Esophagus squamous epithelium (tissue), 5 donors: ENCODE measurements at places on chromosomes 13 and 19.

- DNase-seq, result no peak
Measured at GRCh38 chr13:40432018-40432978, 234.1 kb downstream of the FOXO1 start.

- no peak for DNase-seq
Measured at GRCh38 chr13:26071691-26072090, 19.9 kb upstream of the SHISA2 start.

GRCh38 chr13:45681113-45681512 lies 21.0 kb upstream of the CBY2 start:
- DNase-seq, result no peak

DNA sequence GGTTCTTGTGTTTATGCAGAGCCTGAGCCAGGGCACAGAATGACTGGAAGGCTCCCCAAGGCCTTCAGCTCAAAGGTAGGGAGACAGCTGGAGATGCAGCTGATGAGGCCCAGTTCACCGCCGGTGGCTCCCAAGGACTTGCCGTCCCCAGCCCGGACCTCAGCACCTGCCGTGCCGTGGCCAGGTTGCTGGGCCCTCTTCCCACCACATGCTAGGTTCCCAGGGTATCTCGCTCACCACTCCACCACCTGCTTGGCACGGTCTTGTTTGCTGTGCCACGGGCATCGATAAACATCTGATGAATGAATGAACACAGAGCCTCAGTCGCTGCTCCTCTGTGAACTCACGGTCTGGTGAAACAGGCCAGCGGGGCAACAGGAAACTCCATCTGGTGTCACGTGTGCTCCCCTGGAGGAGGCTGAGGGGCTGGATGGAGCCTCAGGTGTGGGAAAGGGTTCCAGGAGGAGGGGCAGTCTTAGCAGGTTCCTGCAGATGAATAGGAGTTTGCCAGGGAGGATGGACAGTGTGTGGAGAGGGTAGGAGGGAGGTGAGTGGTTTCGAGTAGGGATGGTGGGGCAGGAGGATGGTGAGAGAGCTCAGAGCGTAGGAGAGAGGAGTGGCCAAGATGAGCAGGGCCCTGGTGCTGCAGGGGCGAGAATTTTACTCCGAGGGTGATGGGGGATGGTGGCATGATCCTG lies 3.6 kb upstream of the KLK14 start:
- no peak for DNase-seq

GRCh38 chr19:57314146-57314545 lies 6.1 kb upstream of the ZNF543 start:
- DNase-seq, result no peak

DNA sequence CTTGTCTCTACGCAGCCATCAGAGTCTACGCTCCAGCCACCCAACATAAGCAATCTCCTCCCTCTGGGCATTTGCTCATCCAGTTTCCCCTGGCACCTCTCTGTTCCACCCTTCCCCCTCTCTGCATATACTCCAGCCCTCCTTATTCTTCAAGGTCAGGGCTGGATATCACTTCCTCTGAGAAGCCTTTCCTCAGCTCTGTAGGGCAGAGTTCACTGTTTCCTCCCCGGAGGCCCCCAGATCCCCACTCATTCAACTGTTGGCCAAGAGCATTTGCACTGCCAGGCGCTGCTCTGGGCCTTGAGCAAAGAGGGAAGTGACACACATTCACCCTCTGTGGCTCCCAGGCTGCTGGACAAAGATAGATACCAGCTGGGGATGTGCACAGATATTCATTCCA lies 3.3 kb downstream of the FCGRT start:
- DNase-seq, result no peak

GRCh38 chr13:31369213-31369612 lies 169.4 kb downstream of the B3GLCT start:
- no peak for DNase-seq

- no peak for DNase-seq
Measured at GRCh38 chr13:23506807-23507291, 63.4 kb upstream of the TNFRSF19 start.

GRCh38 chr19:28838909-28839308 lies 374.0 kb downstream of the UQCRFS1 start:
- DNase-seq, result no peak

GRCh38 chr13:113746143-113746525 lies 12.9 kb upstream of the TMEM255B start:
- no peak for DNase-seq

- no peak for DNase-seq
Measured at GRCh38 chr13:113791226-113791625, 32.2 kb downstream of the TMEM255B start.

GRCh38 chr13:20703780-20704458 lies 420 bp downstream of the IL17D start:
- DNase-seq, result peak; percentile 15
